HS-5 (cell line): ENCODE measurements at places on chromosomes 1 and 21.

DNA sequence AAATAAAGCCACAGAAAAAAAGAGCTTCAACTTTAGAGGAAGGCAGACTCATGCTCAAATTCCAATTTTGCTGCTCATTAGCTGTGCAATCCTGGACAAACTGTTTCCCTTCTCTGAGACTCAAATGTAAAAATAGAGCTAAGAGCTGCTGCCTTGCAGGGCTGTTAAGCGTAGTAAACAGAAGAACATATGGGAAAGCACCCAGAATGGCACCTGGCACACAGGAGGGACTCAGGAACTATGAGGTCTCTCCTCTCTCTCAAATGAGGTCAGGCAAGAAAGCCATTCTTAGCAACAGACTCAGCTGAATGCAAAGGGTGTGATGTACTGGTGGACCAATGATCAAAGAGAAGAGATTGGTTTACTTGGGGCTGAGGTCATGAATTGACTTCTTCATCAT is 61.3 kb downstream of the TRABD2B start:
- no peak for DNase-seq

DNA sequence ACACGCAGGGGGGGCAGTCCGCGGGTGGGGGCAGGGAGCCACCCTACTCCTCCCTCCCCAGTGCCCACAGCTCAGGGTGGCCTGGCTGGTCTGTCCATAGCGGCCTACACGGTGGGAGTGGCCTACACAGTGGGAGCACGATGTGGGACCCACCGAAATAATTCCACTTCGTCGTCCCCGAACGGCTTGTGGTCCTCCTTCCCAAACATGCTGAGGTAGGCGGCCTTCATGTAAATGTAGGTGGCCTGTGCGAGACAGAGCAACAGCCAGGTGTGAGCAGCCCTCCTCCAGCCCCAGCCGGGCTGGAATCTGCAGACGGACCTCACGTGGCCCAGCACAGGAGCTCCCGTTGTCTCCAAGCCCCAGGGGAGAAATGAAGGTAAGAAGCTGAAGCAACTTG is 34.4 kb downstream of the TTC39A start:
- DNase-seq, result no peak

- DNase-seq, result no peak
Measured at GRCh38 chr21:36513430-36513829, 33.5 kb upstream of the CLDN14 start.

GRCh38 chr1:113887402-113888175 is at the start of gene BCL2L15:
BCL2L15 (minus strand) TSS chr1:113887581; CDS start chr1:113887375, 206 bp downstream.
- no peak for DNase-seq

GRCh38 chr21:33197496-33197895 is 32.2 kb upstream of the IFNAR2 start:
- no peak for DNase-seq

GRCh38 chr21:25326181-25326580 is 281.1 kb downstream of the MRPL39 start:
- DNase-seq, result no peak

DNA sequence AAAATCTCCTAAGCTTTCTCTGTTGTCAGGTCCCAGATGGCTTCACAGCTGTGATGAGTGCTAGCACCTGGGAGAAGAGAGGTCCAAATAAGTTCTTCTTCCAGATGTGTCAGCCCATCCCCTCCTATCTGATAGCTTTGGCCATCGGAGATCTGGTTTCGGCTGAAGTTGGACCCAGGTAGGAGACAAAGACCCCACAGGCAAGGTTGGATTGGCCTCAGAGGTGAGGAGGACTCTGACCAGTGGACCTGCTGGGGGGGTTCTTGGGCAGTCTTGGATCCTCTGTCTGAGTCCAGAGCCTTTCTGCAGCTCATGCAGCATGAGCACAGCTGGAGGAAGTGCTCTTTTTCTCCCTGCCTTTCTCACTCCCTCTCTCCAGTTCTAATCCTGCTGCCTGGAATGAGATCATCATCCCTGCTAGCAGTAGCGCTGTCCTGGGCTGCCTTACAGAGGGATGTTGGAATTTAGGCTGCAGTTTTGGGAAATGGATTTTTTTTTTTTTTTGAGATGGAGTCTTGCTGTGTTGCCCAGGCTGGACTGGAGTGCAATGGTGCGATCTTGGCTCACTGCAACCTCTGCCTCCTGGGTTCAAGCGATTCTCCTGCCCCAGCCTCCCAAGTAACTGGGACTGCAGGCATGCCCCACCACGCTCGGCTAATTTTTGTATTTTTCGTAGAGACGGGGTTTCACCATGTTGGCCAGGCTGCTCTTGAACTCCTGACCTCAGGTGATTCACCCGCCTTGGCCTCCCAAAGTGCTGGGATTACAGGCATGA is 7.1 kb downstream of the RNPEP start:
- no peak for DNase-seq

DNA sequence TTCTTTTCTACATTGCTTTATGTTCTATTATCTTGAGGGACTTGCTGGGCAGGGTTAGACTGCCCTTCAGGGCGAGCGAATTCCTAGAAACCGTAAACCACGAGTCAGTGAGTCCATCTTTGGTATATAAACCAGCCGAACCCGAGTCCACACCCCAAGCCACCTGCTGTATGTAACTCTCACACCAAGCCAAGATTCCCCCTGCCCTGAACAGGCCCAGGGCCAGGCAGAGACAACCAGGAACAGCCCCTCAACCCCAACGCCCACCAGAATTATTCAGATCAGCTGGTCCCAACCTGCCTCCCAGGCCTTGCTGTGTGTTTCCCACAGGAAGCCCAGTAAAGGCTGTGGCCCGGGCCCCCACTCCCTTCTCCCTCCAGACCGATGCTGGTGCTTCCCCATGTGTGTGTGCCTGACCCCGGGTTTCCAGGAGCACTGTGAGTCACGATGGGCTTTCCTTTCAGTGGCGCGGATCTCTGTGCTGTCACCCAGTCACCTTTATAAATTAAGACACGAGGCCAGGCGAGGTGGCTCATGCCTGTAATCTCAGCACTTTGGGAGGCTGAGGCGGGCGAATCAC is 17.1 kb downstream of the KIF17 start:
- DNase-seq, result no peak

GRCh38 chr1:43479414-43479813 is 25.7 kb upstream of the HYI start:
- DNase-seq, result no peak

- DNase-seq, result no peak
Measured at GRCh38 chr1:35046730-35047129, 15.0 kb upstream of the ZMYM6 start.

DNA sequence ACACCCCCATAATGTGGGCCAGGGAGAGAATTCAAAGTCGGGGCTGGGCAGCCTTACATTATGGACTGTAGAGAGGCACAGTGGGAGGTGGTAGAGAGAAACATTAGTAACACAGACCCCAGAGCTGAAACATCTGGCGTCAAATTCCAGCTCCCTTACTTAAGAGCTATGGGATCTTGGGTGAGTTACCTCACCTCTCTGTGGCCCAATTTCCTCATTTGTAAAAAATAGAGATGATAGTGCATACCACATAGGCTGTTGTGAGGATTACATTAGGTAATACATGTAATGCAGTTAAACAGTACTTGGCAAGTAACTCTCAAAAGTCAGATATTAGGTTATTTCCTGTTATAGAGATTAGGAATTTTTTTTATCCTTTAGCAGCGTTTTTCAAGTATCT is 160.5 kb upstream of the KIAA0040 start:
- DNase-seq, result no peak

DNA sequence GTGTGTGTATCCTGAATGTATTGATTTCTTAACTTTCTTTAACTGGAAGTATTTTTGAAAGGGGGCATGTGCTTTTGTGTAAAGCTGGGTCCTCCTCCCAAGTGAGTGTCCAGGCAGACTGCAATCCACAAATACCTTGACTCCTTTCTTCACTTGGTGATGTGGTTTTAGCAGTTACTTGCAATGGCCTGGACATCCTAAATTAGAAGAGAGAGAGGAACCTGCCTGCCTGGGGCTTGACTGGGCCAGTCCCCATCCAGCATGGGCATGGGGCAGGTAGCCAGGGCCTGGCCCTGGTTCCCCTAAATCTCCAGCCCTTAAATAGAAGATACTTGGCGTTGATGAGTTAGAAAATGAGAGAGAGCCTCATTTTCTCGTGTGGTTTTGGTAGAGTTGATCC is 159.7 kb downstream of the PGBD5 start:
- no peak for DNase-seq

DNA sequence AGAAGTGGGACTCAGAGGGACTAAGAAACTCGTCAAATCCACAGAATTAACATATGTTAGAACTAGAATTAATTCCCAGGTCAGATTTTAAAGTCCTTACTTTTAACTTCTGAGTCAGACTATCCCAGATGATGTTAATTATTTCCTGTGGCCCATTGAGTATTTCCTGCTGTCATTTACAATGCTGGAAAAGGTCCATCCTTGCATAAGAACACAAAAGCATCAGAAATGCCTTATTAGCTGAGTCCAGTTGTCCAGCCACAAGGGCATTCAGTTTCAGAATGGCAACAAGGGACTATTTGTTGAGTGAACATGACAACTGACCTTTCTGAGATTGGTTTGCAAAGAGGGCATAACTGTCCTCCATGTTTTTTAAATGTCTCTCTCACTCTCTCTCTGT is 16.5 kb upstream of the HIVEP3 start:
- no peak for DNase-seq

- no peak for DNase-seq
Measured at GRCh38 chr1:175671066-175671465, 72.3 kb downstream of the TNR start.

GRCh38 chr1:62025892-62026291 is 168.8 kb upstream of the L1TD1 start:
- DNase-seq, result no peak

DNA sequence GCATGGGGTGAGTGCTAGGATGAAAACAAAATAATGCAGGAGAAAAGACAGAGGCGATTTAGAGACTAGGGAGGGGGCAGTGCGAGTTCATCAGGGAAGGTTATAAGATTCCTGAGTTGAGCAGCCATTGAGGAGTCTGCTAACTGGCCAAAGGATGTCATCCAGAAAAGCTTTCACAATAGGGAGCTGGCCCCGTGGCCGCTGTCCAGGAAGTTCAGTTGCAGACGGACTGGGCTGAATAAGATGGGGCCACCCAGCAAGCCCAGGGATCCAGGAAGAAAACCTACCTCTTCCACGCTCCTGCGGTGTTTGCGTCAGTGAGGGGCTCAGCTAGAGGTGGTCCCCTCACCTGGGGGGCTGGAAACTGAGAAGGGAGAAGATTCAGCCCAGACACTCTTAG is 4.0 kb upstream of the PKP1 start:
- DNase-seq, result no peak

DNA sequence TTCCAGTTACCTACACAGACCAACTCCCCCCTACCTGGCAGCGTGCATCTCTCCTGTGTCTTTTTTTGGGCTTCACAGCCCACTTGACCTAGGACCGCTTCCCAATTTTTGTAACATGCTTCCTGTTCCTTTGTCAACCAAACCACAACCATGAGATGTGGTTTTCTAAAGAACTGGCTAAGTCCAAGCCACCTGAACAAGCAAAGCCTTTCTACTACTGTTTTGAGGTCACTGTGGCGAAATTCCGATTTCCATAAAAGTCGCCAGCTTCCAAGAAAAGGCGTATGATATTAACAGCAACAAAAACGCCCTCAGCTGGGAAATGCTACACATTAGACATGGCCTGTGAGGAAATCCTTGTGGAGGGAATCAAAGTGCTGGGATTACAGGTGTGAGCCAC is 12.7 kb upstream of the AK2 start:
- DNase-seq, result no peak

DNA sequence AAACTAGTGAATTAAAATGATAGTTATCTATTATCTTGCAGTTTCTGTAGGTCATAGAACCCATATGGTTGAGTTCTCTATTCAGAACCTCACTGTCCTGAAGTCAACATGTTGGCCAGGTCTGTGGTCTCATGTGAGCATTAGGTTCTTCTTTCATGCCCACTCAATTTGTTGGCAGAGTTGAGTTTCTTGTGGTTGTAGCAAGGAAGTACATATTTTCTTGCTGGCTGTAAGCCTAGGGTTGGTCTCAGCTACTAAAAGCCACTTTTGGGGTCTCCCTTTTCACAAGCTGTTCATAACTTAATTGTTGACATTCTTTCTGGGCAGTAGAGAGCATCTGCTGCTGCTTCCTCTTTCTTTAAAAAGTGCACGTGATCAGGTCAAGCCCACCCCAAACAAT is 1165.1 kb upstream of the NCAM2 start:
- DNase-seq, result no peak

DNA sequence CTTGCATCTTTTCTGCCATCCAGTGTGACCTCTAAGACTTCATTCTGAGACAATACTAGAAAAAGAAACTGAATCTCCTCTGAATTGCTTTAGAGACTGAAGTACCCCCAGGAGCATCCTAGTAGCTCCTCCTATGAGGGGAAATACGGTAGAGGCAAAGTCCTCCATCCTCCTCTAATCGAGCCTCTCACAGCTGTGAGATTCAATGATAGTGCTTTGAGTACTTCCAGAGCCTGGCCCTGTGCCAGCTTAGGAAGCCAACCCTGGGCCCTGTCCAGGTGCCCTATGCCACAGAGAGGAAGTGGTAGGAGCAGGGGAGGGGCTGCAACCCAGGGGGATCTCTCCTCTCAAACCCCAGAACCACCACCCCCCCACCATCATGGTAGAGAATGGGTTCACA is 10.7 kb downstream of the RORC start:
- no peak for DNase-seq

DNA sequence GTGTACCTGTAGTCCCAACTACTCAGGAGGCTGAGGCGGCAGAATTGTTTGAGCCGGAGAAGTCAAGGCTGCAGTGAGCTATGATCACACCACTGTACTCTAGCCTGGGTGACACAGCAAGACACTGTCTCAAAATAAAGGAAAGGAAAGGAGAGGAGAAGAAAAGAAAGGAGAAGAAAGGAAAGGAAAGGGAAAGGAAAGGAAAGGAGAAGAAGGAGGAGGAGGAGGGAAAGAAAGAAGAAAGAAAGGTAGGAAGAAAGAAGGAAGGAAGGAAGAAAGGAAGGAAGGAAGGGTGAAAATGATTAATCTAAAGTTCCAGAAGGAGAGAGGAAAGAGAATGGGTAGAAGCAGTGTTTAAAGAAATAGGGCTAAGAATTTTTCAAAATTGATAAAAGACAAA is 12.2 kb downstream of the SPOCD1 start:
- DNase-seq, result no peak

DNA sequence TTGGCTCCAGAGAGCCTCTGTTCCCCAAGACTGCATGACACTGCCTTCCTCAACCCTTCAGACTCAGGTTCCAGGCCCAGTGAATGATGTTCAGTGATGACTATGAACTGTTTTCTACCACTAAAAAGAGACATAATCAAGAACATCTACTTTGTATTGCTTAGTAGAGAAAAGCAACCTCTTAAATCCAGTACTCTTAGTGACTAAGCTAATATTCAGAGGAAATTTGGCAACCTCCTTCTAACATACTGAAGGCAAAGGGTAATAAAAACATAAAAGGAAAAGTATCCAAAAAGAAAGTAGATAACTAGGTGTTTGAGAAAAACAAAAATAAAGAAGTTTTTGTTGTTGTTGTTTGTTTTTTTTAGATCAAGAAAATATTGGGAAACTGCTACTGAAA is 153.3 kb upstream of the RUNX1 start:
- no peak for DNase-seq
